Skin of body (tissue), 3 donors: ENCODE measurements at places on chromosomes 1 and 21. TPM values are rescaled to one million over a fixed set of nuclear protein-coding genes. Genes with fewer than 3 reads are reported as not detected.

The FCGR3A gene
- 5.0 TPM for total RNA-seq

DNA sequence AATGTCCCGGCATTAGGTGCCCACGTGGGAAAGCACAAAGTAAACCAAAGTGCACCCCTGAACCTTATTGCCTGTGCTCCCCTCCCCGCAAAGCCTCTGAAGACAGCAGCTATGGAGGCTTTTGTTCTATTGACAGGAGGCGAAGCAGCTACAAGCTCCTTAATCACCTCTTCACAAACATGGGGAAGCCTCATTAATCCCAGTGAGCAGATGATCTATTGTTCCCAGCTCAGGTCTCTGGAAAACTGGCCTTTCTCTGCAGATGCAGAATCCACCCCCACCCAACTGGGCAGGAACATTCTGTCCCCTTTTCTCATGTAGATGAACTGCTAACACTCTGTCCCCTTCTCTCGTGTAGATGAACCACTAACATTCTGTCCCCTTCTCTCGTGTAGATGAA, 190.5 kb upstream of the CSF3R start:
- DNase-seq = no peak

The NFASC gene
- 1.4 TPM for total RNA-seq

- DNase-seq = no peak
These were observed 54.6 kb upstream of the DEPDC1 start for GRCh38 chr1:68551459-68551858.

The CFHR5 gene
- total RNA-seq = not detected

GRCh38 chr1:220803401-220804201, 16.9 kb downstream of the MTARC1 start:
- no peak for DNase-seq

The UMODL1 gene
- under 0.01 TPM for total RNA-seq

The AXDND1 gene
- total RNA-seq = 0.99 TPM

GRCh38 chr1:110243574-110243973, 33.5 kb downstream of the KCNC4 start:
- DNase-seq = no peak

DNA sequence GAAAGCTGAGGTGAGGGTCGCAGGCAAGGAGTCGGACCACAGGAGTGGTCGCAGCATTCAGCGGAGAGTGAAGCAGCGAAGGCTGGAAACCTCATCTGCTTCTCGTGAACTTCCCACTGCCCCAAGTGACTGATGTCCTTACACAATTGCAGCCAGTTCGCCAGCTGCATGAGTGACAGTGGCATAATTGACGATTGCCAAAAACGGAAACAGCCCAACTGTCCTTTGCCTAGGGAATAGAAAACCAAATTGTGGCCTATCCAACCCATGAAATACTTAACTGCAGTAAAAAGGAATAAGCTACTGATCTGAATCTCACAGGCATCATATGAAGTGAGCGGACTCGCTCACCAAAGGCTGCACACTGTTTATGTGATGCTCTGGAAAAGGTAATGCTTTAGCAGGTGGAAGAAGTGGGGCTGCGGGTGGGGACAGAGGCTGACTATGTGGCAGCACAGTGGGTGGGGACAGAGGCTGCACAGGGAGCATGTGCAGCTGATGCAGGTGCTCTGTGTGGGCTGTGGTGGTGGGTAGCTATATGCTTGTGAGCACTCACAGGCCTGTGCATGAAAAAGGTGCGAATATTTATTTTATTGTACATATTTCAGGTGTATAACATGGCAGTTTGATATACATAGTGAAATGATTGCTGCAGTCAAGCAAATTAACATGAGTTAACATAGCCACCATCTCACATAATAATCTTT, 4.2 kb upstream of the NLRP3 start:
- no peak for DNase-seq

DNA sequence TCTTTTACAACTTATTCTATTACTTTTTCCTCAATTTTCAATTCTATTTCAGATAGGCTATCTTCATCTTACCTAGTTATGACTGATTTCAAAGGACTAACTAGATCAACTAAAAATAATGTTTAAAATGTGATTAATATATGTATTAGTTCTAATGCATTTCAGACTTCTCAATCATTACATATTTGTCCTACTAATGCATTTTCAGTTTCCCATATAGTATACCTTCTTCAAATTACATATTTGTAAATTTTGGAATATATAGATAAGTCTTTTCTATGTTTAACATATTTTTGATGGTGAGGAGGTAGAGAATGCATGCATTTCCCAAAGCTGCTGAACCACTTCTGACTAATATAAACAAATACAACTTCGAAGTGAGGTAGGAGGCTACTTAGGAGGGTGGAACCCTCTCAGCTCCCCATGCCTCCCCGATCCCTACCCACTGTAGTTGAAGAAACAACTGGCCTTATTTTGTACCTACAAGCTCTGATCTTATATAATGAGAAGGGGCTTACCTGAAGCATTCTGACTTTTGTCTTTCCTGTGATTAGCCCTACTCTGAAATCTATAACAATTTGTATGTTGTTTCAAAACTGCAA, 1.7 kb downstream of the TRMT1L start:
- DNase-seq = no peak

DNA sequence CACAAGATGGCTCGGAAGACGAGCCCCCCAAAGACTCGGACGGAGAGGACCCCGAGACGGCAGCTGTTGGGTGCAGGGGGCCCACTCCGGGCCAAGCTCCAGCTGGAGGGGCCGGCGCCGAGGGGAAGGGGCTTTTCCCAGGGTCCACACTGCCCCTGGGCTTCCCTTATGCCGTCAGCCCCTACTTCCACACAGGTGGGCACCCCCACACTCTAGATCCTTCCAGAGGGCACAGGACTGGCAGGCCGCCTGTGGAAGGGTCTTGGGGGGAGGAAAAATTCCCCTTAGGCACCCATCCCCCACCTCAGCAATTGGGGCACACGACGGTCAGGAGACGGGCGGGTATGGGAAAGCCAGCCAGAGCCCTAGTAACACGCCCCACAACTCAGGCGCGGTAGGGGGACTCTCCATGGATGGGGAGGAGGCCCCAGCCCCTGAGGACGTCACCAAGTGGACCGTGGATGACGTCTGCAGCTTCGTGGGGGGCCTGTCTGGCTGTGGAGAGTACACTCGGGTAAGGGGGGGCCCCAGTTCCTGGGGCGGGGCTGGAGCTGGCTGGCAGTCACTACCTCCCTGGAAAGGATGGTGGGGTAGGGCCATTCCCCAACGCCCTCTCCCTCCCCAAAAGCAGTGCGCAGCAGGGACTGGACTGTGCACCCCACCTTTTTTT, 16.1 kb downstream of the NOC2L start:
- DNase-seq = no peak

GRCh38 chr1:67211589-67212563, 45.6 kb downstream of the IL23R start:
- DNase-seq = no peak

- no peak for DNase-seq
These were observed 16.4 kb upstream of the TARBP1 start for GRCh38 chr1:234495231-234495990.

GRCh38 chr1:166297993-166298392, 131.2 kb upstream of the FAM78B start:
- DNase-seq = no peak
